ENCODE measurements at places on chromosomes 3 and 15.
A peak's percentile ranks its signal among the peaks of the same experiment; 100 is the strongest.

DNA sequence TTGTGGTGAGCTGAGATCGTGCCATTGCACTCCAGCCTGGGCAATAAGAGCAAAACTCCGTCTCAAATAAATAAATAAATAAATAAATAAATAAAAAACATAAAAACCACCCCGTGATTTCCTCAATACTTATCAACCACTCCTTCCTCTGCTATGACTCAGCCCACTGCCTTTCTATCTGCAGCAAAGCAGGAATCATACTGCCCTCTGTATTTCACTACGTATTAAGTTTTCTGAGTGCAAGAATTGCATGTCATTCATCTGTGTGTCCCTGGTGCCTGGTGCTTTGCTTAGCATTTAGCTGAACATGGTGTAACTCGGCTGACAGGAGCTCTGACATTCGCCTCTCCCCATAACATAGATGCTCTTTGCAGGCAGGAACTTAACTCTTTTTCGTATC lies 7.1 kb downstream of the LSG1 start:
- H3K4me1 ChIP-seq = peaks cover 27% of the 10 kb centered on the region
- H3K36me3 ChIP-seq = peaks cover 16% of the 10 kb centered on the region
- H3K27ac ChIP-seq = no peak overlapping the region
- H3K27me3 ChIP-seq = no peaks in the 10 kb centered on the region
- DNase-seq = peak; percentile 89
- no peak overlapping the region for H3K4me3 ChIP-seq

GRCh38 chr3:157255797-157256196 lies 95.8 kb upstream of the CCNL1 start:
- DNase-seq = no peak
- H3K27ac ChIP-seq = no peak overlapping the region
- no peaks in the 10 kb centered on the region for H3K36me3 ChIP-seq
- no peaks in the 10 kb centered on the region for H3K27me3 ChIP-seq

GRCh38 chr15:41597787-41598186 lies 38.8 kb downstream of the TYRO3 start:
- DNase-seq = no peak
- H3K4me3 ChIP-seq = no peak overlapping the region
- no peaks in the 10 kb centered on the region for H3K36me3 ChIP-seq
- H3K27ac ChIP-seq = no peak overlapping the region
- H3K4me1 ChIP-seq = no peaks in the 10 kb centered on the region

GRCh38 chr15:45399381-45400212 lies 21.3 kb upstream of the GATM start:
- H3K27ac ChIP-seq = no peak overlapping the region
- peaks cover 29% of the 10 kb centered on the region for H3K4me1 ChIP-seq
- peak; percentile 72 for DNase-seq
- H3K36me3 ChIP-seq = no peaks in the 10 kb centered on the region
- no peaks in the 10 kb centered on the region for H3K27me3 ChIP-seq

DNA sequence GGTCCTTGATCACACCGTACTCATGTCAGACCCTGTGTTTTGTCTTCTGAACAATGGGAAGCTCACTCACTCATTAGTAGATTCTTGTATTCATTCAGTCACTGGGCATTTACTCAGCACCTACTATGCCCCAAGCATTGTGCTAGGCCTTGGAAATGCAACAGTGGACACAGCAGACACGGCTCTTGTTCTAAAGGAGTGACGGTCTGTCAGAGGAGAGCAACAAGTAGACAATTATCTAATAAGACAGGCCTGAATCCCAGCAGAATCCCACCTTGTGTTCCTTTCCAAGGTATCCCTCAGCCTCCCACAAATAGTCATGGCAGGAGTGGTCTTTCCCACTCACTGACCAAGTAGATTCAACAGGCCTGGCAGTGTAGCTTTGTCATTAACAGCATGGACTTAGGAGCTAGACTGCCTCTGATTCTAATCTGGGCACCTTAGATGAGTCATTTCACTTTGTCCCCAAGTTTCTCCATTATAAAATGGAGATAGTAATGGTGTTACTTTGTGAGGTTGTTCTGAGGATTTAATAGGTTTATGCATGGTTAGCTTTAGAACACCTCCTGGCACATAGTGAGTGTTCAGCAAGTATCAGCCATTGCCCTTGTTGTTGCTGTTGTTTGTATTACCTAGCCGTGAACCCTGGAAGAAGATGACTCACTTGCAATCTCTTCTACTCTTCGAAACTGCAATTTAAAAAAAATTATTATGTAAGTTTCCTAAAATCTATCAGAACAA lies 69.1 kb downstream of the SSUH2 start:
- peaks cover 7% of the 10 kb centered on the region for H3K4me1 ChIP-seq
- no peak overlapping the region for H3K4me3 ChIP-seq
- H3K36me3 ChIP-seq = no peaks in the 10 kb centered on the region
- no peak for DNase-seq
- no peaks in the 10 kb centered on the region for H3K27me3 ChIP-seq

DNA sequence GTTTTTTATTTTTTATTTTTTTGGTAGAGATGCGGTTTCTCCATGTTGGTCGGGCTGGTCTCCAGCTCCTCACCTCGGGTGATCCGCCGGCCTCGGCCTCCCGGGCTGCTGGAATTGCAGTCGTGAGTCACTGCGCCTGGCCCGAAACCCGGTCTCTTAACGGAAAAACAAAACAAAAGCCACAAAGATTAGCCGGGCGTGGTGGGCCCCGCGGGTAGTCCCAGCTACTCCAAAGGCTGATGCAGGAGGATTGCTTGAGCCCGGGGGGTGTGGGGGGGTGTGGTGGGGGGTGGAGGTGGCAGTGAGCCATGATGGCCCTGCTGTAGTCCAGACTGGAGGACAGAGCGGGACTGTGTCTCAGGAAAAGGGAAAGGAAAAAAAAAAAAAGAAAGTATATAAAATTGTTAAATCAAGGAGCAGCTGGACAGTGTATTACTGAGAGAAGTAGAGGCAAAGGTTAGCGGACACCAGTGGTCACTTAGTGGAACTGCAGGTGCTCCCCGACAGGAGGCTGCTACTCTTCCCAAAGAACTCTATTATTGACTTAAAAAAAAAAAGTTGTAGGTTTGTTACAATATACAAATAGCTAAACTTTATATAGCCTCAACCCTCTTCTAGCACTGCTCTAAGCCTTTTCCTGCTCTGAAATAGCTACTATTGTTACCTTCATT lies 30.3 kb upstream of the TUBGCP5 start:
- no peaks in the 10 kb centered on the region for H3K4me1 ChIP-seq
- no peaks in the 10 kb centered on the region for H3K36me3 ChIP-seq
- H3K4me3 ChIP-seq = no peak overlapping the region
- H3K27ac ChIP-seq = no peak overlapping the region
- DNase-seq = no peak

- peak within 1 kb of the TSS; percentile 81 for H3K27ac ChIP-seq
- H3K4me3 ChIP-seq = peak within 1 kb of the TSS; percentile 86
- H3K27me3 ChIP-seq = no peaks in the 10 kb centered on the region
- H3K4me1 ChIP-seq = peaks cover 12% of the 10 kb centered on the region
Measured at GRCh38 chr15:30991255-30992235, at the start of gene MTMR10. Gene MTMR10, minus strand, starts transcription at chr15:30991628. Its CDS starts 122 bp downstream, at chr15:30991506.

- H3K4me1 ChIP-seq = no peaks in the 10 kb centered on the region
- H3K4me3 ChIP-seq = no peak overlapping the region
- no peak overlapping the region for H3K27ac ChIP-seq
- H3K36me3 ChIP-seq = no peaks in the 10 kb centered on the region
- DNase-seq = no peak
- no peaks in the 10 kb centered on the region for H3K27me3 ChIP-seq
Measured at GRCh38 chr3:36649125-36649524, 115.2 kb downstream of the DCLK3 start.

DNA sequence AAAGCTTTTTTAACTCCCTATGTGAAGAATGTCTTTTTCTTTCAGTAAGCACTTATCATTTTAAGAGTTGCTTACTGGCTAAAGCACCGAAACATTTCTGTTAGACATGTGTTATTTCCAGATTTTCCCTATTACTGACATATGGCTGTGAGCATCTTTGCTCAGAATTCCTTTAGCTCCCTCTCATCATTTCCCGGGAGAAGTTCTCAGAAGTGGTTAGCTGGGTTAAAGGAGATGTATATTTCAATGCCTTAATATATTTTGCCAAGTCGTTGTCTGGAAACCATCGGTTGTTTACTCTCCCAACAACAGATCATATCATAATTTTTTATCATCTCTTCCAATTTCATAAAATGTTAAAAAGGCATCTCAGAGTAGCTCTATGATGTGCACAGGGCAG lies 396.5 kb downstream of the OCA2 start:
- no peak overlapping the region for H3K27ac ChIP-seq
- H3K4me3 ChIP-seq = no peak overlapping the region
- no peaks in the 10 kb centered on the region for H3K4me1 ChIP-seq
- no peaks in the 10 kb centered on the region for H3K36me3 ChIP-seq
- DNase-seq = no peak

DNA sequence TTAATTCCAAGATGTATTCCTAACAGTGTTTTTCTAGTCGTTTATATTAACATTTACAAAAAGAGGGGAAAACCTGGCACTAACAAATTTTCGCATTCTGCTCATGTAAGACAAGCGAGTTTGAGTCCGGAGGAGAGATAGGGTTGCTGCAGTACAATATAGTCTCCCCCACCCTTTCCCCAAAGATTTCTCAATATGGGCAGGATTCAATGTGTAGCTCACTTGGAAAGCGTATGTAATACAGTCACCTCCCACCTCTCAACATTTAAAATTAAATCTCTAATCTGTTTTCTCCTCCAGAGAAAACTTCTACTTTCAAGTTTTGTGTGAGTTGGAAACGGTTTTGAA lies 57.9 kb downstream of the CMSS1 start:
- peak; percentile 60 for DNase-seq
- H3K36me3 ChIP-seq = no peaks in the 10 kb centered on the region
- peak overlapping the region; percentile 73 for H3K4me3 ChIP-seq

DNA sequence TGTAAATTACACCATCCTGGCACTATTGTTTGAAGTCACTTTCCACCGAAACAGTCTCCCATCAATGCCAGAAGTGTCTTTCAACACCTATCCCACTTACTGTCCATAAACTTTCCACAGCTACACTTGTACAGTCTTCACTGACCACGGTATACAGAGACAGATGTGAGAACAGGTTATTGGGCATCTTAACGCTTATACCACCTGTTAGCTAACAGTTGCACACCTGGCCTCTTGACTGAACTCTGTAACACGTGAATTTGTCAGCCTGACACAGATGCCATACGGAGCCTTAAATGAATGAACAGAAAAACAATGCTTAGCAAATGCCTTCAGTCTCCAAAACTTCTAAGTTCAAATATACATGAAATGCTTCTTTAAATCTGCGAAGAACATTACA lies 440.5 kb downstream of the SHQ1 start:
- H3K36me3 ChIP-seq = no peaks in the 10 kb centered on the region
- no peak overlapping the region for H3K4me3 ChIP-seq
- no peaks in the 10 kb centered on the region for H3K27me3 ChIP-seq

GRCh38 chr3:184341925-184342324 lies 4.5 kb downstream of the FAM131A start:
- DNase-seq = no peak
- H3K4me3 ChIP-seq = no peak overlapping the region
- H3K27me3 ChIP-seq = no peaks in the 10 kb centered on the region
- peaks cover 16% of the 10 kb centered on the region for H3K4me1 ChIP-seq
- H3K36me3 ChIP-seq = peaks cover 5% of the 10 kb centered on the region
- no peak overlapping the region for H3K27ac ChIP-seq

DNA sequence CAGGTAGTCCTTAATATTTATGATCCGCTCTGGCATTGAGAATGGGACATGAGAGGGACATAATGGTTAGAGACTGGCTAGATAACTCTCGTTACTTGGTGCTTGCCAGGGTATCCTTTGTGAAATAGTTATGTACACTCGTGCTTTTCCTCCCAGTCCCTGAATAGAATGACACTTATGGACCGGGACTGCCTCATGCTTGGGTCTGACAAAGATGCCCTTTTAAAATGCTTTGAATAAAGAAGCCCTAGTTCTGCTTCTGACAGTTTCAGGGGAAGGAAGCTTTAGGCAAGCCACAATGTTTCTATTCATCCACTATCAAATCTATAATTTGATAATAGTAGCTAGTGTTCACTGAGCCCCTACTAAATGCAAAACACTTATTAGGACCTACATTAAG lies 29.4 kb downstream of the POLR2M start:
- peaks cover 4% of the 10 kb centered on the region for H3K4me1 ChIP-seq
- H3K27ac ChIP-seq = no peak overlapping the region
- H3K4me3 ChIP-seq = no peak overlapping the region
- no peaks in the 10 kb centered on the region for H3K36me3 ChIP-seq
- no peaks in the 10 kb centered on the region for H3K27me3 ChIP-seq

DNA sequence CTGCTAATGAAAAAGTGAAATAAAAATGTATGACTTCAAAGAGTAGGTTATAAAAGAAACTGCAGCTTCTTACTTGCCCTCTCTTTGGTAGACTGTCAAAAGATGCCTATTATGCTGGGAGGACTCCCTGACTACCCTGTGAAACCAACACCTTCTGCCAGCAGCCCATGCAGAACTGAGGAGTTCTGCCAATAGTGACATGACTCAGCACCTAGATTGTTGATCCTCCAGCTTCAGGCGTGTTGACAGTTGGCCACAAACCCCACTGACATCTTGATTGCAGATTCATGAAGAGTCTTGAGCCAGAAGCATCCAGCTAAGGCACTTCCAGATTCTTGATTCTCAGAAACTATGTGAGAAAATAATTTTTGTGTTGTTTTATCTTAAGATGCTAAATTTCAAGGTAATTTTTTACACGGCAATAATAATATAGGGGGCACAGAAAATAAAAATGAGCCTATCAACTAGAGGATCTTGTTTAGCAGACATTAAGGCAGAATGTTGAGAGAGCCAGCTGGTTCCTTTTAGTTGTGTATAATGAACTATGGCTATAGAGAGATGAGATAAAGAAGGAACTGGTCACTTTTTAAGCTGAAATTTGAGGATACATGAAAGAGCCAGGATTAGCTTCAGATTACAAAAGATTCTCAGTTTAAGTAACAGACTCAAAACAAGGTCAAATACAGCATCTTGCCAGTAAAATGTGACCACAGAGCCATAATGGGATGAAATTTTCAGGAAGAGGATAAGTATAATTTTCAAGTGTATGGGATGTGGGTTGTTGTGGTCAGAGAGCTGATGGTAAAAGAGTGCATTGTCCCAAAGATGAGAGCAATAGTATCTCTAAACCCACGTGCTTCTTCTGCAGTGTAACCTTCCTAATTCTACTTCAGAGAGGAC lies 588.7 kb upstream of the CBLB start:
- peak; percentile 58 for DNase-seq
- H3K4me3 ChIP-seq = no peak overlapping the region
- H3K27ac ChIP-seq = no peak overlapping the region
- H3K36me3 ChIP-seq = no peaks in the 10 kb centered on the region
- H3K27me3 ChIP-seq = no peaks in the 10 kb centered on the region
- H3K4me1 ChIP-seq = peaks cover 21% of the 10 kb centered on the region

- DNase-seq = no peak
- H3K36me3 ChIP-seq = no peaks in the 10 kb centered on the region
- no peak overlapping the region for H3K27ac ChIP-seq
- H3K4me1 ChIP-seq = no peaks in the 10 kb centered on the region
Measured at GRCh38 chr3:138842483-138843188, 7.9 kb upstream of the PIK3CB start.

DNA sequence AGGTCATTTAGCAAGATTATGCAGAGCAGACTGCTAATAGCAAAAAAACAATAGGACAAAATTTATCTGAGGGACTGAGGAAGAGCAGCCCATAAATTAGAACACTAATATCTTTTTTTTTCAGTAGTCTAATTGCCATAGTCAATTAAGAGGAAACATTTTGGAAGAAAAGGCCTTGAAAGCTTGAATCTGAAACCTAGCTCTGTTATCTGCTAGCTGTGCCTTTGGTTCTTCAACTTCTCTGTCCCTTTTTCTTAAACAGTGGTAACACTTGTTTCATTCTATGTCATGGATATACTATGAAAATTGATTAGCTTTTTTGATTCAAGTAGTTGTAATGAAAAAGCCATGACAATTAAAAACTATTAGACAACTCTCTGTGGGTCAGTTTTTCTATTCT lies 1.7 kb downstream of the ATR start:
- no peaks in the 10 kb centered on the region for H3K27me3 ChIP-seq
- no peaks in the 10 kb centered on the region for H3K36me3 ChIP-seq
- H3K4me3 ChIP-seq = no peak overlapping the region
- DNase-seq = no peak
- H3K27ac ChIP-seq = no peak overlapping the region
- peaks cover 28% of the 10 kb centered on the region for H3K4me1 ChIP-seq

Data from common myeloid progenitor, CD34-positive (primary cell).